Activated CD4-positive, alpha-beta memory T cell treated with anti-CD3 and anti-CD28 coated beads for 36 hours (primary cell): ENCODE measurements at places on chromosomes 2 and 18. TPM values are rescaled to one million over a fixed set of nuclear protein-coding genes. Genes with fewer than 3 reads are reported as not detected.

The DIPK1C gene
- total RNA-seq, result not detected

The VSNL1 gene
- not detected for total RNA-seq

The ASPRV1 gene
- 0.71 TPM for total RNA-seq

The SAG gene
- 0.27 TPM for total RNA-seq

The ANKRD30B gene
- not detected for total RNA-seq

The POTEJ gene
- not detected for total RNA-seq

The PMS1 gene
- 36.0 TPM for total RNA-seq

The SNORC gene
- total RNA-seq, result 1.7 TPM

The CAPG gene
- total RNA-seq, result 24.1 TPM

DNA sequence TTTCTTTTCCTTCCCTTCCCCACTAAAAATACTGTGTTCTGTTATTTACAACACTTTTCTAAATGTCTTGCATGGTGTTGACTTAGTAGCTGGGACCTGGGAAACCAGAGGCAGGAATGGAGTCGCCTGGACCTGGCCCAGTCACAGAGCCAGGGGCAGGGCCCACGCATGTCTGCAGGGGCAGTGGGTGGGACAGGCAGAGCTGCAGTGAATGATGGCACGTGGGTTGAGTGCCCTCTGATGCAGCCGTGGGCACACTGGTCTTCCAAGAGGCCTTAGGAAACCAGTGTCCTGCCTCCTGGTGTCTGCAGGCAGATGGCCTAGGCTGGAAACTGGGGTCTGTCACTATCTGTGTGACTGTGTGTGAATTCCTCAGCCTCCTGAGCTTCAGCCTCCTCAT lies 46.8 kb downstream of the ARHGEF4 start:
- no peak for DNase-seq
- H3K36me3 ChIP-seq, result no peaks in the 10 kb centered on the region
- no peaks in the 10 kb centered on the region for H3K27me3 ChIP-seq

DNA sequence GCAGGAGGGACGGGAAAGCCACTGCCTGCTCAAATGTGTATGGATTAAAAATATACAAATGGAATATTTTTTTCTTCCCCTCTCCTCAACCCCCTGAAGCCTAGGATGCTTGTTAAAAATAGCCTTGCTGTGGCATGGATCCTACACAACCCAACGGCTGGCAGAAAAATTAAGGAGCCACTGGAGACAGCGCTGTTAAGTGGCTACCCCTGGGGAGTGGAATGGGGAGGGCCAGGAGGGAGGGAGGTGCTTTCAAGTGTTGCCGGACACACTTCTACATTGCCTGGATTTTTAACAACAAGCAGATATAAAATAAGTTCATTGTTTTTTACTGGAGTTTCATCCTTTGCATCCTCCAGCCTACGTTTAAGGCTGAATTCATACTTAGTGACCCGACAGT lies 66.6 kb downstream of the ZBTB7C start:
- no peak overlapping the region for H3K27ac ChIP-seq
- DNase-seq, result no peak
- no peak overlapping the region for H3K4me3 ChIP-seq
- H3K4me1 ChIP-seq, result no peaks in the 10 kb centered on the region
- no peaks in the 10 kb centered on the region for H3K36me3 ChIP-seq

GRCh38 chr18:41899535-41899934 lies 55.5 kb upstream of the PIK3C3 start:
- H3K27ac ChIP-seq, result no peak overlapping the region
- H3K27me3 ChIP-seq, result peaks cover 4% of the 10 kb centered on the region
- no peaks in the 10 kb centered on the region for H3K36me3 ChIP-seq
- DNase-seq, result no peak

GRCh38 chr2:183349091-183349490 lies 224.8 kb downstream of the NUP35 start:
- H3K27me3 ChIP-seq, result no peaks in the 10 kb centered on the region
- no peaks in the 10 kb centered on the region for H3K36me3 ChIP-seq
- H3K27ac ChIP-seq, result no peak overlapping the region
- no peak overlapping the region for H3K4me3 ChIP-seq
- DNase-seq, result no peak

GRCh38 chr2:215684448-215685237 lies 248.8 kb upstream of the FN1 start:
- peaks cover 20% of the 10 kb centered on the region for H3K4me1 ChIP-seq
- no peaks in the 10 kb centered on the region for H3K27me3 ChIP-seq
- H3K4me3 ChIP-seq, result no peak overlapping the region
- no peak for DNase-seq

GRCh38 chr2:65275141-65275915 lies 47.7 kb downstream of the ACTR2 start:
- H3K4me3 ChIP-seq, result no peak overlapping the region
- H3K36me3 ChIP-seq, result peaks cover 14% of the 10 kb centered on the region
- no peaks in the 10 kb centered on the region for H3K27me3 ChIP-seq
- DNase-seq, result no peak

DNA sequence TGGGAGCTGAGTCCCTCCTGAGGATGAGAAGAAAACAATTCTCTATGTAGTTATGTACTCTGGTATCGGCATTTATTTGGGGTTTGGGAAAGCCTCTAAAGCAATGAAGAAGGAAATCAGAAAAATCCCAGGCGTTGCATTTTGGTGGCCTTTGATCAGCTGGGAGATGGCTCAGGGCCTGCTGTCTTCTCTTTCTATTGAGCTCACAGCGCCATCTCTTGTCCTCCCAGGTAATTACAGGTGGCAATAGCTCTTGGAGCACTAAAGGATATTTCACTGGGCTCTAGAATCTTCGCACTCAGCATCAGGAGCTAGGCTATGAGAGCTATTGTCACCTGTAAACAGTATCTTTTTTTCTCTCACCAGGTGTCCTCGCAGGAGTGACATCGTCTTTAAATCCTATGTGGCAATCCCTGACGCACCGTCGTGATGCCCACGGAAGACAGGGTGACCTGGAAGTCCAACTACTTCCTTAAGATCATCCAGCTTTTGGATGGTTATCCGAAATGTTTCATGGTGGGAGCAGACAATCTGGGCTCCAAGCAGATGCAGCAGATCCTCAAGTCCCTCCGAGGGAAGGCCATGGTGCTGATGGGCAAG lies 76.1 kb upstream of the PMAIP1 start:
- no peaks in the 10 kb centered on the region for H3K4me1 ChIP-seq
- H3K27me3 ChIP-seq, result peaks cover 15% of the 10 kb centered on the region
- no peak overlapping the region for H3K4me3 ChIP-seq
- H3K27ac ChIP-seq, result no peak overlapping the region
- H3K36me3 ChIP-seq, result no peaks in the 10 kb centered on the region
- peak; percentile 69 for DNase-seq

DNA sequence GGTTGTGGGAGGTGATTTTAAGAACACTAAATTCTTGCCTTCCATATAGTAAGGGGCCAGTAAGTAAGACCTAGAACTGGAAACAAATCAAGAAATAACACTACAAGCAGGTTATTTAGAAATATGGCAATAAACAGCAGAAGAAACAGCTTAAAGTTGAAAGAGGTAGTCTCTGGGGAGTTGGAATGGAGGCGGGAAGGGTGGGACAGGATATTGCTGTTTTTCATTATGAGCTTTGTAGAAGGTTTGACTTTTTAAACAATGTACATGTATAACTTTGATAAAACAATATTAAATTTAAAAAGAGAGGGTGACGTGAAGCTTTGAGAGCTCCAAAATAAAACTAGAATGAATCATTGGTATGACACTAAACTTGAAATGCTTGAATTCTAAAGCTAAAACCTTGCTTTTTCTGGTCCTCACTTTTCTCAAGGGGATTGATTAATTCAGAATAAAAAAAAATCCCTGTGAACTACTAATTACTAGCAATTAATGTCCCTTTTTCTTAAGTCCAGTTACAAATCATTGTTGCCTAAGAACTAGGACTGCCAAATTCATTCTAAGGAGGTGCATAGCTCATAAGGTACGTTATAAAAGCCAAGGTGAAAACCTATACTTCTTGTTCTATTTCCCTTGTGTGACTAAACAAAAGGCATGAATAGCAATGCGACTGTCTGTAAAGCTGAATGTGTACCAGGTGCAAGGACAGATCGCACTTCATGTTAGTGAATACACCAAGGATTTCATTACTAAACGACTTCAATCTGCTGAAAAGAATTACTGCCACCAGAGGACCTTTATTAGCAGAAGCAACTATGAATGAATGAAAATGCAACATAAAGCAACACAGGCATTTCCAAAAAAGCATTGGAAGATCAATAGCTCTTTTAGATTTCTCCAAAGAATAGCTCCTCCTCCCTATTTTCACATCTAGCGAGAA lies 177.5 kb downstream of the RBM43 start:
- no peaks in the 10 kb centered on the region for H3K36me3 ChIP-seq
- H3K4me3 ChIP-seq, result no peak overlapping the region
- no peak for DNase-seq
- no peaks in the 10 kb centered on the region for H3K4me1 ChIP-seq
- H3K27me3 ChIP-seq, result peaks cover 3% of the 10 kb centered on the region

DNA sequence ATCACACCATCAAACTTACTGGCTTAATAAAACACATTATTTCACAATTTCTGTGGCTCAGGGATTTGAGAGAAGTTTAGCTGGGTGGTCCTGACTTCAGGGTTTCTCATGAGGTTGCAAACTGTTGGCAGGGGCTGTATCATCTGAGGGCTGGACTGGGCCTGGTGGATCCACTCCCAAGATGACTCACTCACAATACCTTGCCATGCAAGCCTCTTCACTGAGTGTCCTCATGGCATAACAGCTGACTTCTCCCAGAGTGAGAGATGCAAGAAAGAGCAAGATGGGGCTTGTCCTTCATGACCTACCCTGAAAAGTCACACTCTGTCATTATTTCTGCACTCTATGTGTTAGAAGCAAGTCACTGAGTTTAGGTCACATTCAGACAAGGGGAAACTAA lies 73.8 kb downstream of the AQP4 start:
- H3K4me3 ChIP-seq, result no peak overlapping the region
- no peaks in the 10 kb centered on the region for H3K4me1 ChIP-seq
- H3K27ac ChIP-seq, result no peak overlapping the region
- no peaks in the 10 kb centered on the region for H3K36me3 ChIP-seq
- DNase-seq, result no peak
- H3K27me3 ChIP-seq, result no peaks in the 10 kb centered on the region

- H3K4me1 ChIP-seq, result no peaks in the 10 kb centered on the region
- no peak for DNase-seq
- H3K27me3 ChIP-seq, result no peaks in the 10 kb centered on the region
- no peaks in the 10 kb centered on the region for H3K36me3 ChIP-seq
- H3K4me3 ChIP-seq, result no peak within 1 kb of the TSS
These were observed at the start of gene SFTPB for GRCh38 chr2:85668009-85668856. Gene SFTPB, minus strand, starts transcription at chr2:85668199. Its CDS starts 16 bp downstream, at chr2:85668183.

DNA sequence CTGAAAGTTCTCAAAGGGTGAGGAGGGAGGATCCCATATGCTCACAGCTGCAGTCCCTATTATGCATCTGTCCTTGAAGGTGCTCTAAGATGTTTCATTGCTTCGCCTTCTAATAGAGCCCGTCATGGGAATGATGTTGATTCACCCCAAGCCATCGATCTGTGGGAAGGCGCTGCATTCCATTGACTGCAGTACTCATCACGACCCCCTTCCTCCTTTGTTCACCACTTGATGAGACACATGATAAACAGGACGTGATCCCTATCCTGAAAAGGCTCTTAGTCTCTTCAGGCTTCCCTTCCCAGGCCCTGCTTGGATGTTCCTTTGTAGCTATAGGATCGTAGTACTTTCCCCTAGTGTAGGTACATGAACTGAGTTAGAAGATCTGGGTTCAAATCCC lies 181.8 kb downstream of the AGPS start:
- peaks cover 3% of the 10 kb centered on the region for H3K27me3 ChIP-seq
- DNase-seq, result no peak
- no peak overlapping the region for H3K27ac ChIP-seq
- H3K4me3 ChIP-seq, result no peak overlapping the region

GRCh38 chr2:178449700-178450523 lies 1.1 kb downstream of the PRKRA start:
- H3K36me3 ChIP-seq, result peaks cover 29% of the 10 kb centered on the region
- peak overlapping the region; percentile 83 for H3K4me3 ChIP-seq
- peaks cover 24% of the 10 kb centered on the region for H3K4me1 ChIP-seq
- peak overlapping the region; percentile 90 for H3K27ac ChIP-seq
- H3K27me3 ChIP-seq, result no peaks in the 10 kb centered on the region
- no peak for DNase-seq
